NCI-H187 treated with DMSO at 0.1 percent for 48 hours (cell line): ENCODE measurements at places on chromosomes 12 and 14.
A peak's percentile ranks its signal among the peaks of the same experiment; 100 is the strongest.

DNA sequence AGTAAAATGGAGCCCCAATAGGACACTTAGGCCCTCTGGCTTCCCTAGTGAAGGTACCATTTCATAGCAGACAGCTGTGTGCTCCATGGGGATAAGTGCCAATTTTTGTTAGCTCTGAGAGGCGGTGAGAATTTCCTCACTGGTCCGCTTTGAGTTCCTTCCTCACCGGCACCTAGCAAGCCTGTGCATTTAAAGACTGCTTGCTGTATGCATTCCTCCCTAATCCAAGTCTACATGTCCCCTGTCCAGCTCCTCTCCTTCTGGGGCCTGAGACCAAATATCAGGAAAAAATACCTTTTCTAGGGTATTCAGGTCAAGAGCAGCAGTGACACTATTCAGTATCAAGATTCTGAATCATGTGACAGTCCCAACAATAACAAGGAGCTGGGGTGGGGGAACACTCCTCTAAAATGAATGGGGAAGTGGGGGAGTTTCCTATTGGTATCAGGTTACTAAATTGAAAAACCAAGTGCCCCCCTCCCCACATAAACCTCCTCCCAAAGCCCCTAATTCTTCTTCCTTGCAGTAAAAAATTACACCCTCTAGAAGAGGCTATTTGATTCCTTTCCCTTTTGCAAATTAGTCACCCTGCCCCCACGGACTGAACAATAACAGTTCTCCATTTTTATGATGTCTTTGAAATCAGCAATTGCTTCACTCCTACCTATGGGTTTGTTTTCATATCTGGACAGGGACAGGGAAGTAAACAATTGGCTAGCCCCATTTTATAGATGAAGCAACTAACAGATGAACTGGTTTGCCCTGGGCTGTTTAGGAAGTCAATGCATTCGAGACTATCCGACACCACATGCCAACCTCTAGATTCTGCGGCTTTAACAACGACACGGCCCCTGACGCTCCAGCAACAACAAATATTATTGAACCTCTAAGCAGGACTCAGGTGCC lies 28.9 kb downstream of the BCL11B start:
- no peak for DNase-seq

DNA sequence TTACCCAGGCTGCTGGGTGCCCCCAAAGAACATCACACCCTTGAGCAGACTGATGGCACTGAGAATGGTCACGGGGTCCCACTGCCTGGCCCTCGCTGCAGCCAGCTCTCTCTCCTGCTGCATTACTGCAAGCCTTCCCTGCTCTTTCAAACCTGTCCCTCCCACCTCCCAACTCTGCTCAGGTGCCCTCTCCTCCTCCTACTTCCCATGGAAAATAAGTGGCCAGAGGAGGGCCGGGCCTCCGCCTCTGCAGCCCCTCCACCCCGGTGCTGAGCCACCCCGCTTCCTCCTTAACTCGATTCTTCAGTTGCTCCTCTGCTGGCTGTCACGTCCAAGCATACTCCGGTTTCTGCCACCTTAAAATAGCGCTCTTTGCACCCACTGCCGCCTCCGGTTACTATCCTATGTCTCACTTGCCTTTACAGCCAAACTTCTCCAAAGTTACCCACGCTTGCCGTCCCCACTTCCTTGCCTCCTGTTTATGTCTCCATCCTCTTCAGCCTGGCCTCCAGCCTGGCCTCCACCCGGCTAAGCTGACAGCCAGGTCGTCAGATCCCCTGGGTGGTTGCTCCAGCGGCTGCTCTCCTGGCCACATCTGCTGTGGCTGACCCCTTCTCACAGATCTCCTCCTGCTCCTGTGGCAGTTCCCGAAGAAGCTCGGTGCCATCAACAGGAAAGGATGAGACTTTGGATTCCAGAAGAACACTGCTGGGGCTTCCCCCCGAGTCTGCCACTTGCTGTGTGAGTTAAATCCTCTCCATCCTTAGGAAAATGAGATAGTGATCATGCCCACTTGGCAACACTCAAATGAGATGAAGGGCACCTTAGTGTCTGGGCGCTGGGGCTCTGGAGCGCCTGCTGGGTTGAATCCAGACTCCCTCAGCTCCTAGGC lies 7.7 kb downstream of the SMIM41 start:
- no peak for DNase-seq

DNA sequence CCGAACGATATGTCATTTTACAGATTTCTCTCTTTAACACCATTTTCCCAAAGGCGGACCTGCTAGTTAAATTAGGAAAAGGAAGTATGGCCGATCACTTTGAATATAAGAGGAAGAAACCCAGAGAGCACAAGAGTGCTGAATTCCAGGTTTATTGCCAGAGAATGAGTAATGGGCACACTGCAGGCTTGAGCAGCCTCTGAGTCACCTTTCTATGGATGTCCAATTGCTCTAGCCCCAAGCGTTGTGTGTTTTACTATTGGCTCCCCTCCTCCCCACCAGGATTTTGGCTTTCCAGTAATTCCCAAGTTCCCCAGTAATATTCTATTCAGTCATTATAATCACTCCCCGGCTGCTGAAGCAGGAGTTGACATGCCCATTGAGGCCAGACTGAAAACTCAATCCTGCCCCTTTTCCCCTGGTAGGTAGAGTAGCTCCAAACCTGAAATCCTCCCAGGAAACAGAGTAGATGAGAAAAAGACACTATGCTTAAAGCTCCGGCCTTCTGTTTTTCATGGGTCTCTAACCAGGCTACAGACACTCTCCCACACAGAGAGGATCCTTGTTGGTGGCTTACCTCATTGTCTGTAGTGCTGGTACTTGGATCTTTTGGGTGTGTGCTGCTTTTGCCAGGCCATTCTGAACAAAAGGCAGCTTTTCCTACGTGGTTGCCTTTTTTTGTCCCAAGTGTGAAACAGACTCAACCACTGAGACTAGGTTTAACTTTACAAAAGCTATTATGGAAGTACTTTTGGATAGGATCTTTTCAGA lies 704.3 kb upstream of the FLRT2 start:
- DNase-seq, result no peak

DNA sequence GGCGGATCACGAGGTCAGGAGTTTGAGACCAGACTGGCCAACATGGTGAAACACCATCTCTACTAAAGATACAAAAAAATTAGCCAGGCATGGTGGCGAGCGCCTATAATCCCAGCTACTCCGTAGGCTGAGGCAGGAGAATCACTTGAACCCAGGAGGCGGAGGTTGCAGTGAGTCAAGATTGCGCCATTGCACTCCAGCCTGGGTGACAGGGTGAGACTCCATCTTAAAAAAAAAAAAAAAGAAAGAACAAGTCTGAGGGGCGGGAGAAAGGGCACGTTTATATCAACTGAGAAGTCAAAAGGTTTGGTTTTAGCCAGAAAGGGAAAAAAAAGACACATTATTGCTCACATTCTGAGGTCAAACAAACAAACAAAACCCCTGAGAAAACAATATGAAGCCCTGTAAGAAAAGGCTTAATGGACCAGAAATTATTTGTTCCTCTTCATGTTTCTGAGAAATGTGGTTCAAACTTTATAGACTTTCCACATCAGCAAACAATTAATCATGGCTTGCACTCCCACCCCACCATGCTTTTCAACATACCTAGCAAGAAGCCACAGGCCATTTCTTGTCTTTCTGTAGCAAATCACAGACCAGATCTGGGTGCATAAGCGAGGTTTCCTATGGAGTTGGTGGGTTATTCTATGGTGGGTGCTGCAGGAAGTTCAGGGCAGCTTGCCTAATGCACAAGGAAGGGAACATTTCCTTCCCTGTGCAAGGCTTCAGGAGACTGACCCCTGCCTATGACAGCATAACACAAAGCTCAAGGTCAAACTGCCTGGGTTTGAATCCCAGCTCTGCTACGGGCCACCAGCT lies 80.1 kb downstream of the SSPN start:
- no peak for DNase-seq

- DNase-seq, result no peak
Observed at GRCh38 chr12:95759718-95760117, 30.8 kb downstream of the NTN4 start.

- no peak for DNase-seq
Observed at GRCh38 chr14:37842106-37842505, 246.7 kb downstream of the TTC6 start.

GRCh38 chr12:3755898-3756297 lies 3.0 kb upstream of the CRACR2A start:
- no peak for DNase-seq

DNA sequence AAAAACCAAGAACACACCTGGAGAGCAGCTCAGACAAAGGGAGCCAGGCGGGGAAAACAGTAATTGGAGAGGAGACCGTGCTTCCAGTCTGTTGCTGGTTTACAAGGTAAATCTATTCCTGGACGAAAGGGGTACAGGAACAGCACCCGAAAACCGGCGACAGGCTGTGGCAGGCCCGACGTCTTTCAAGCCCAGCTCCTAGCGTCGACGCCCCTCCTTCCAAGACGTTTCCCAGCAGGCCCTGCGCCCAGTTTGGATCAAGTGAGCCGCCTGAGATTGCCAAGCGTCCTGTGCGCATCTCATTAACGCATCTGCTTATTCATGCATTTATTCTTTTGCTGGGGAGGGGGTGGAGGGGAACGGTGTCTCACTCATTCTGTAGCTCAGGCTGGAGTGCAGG lies 1.4 kb downstream of the C12orf56 start:
- DNase-seq, result peak; percentile 96

DNA sequence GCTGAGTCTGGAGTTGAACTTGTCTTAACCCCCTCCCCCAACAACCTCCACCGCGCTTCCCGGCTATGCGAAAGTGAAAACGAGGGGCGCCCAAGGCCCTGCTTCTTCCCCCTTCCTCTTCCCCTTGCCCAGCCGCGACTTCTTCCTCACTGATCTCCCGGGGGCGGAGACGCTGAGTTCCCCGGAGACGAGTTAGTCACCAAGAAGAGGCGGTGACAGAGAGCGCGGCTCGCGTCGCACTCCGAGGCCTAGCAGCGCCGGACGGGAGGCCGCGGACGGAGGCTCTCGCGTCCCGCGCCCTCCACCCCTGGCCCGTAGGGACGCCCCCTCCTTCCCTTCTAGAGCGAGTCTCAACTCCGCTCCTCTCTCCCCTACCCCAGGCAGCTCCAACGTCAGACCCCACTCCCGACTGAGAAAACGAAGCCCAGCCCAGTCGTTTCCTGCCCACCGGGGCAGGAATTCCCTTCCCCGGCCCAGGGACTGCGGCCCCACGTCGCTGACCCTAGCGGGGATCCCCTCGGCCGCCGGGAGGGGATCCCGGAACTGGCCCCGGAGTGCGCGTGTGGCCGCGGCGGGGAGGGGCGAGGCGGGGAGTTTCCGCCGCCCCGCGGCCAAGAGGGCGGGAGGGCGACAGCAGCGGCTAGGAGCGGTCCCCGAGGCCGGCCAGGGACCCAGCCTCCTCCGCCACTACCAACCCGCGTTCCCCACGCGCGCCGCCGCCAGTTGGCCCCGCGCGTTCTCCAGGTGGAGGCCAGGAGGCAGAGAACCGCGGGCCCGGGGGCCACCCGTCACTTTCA lies 1.4 kb downstream of the BAZ1A start:
- DNase-seq, result no peak

- no peak for DNase-seq
Observed at GRCh38 chr14:81319314-81319713, 80.8 kb downstream of the STON2 start.

DNA sequence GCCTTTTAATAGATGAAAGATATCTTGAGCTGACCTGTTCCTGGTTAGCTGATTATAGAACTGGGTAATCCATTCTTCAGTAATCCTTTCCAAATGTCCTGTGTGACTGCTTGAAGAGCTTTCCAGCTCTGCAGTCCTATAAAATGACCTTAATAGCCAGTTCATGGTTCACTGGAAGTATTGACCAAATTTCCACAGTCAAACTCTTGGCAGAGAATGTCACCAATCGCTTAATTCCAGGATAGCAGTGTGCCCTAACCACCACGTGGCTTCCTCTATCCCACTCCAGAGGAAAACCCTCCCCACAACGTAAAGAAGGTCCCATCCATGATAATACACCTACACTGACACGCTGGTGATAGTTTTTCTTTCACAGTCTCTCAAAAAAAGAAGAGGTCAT lies 17.4 kb downstream of the PRKAB1 start:
- DNase-seq, result no peak

DNA sequence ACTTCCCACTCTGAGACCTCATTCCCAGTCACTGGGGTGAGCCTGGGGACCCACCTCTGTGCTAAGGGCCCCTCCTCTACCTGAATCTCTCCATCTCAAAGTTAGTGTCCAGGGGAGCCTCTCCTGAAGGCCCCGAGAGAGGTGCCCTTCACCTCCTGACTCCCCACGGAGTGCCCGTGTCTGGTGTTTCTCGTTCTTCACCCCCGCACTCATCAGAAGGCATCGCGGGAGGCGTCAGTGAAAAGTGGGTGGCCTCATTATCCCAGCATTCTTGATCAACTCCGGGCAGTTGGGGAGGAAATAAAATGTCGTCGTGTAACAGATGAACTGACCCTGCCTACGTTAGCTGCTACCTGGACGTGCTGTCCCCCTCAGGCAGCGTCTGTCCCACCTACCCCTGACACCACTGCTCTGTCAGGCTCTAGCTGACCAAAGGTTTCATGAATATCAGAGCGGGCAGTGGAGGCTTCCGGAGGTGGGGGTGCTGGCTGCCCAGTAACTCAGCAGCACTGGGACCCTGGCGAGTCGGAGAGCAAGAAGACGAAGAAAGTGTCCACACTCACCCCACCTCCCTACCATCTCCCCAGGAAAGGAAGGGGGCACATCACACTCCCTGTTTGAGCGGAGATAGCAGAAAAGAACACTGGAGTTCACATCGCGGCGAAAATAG lies 102.9 kb downstream of the PIWIL1 start:
- no peak for DNase-seq

GRCh38 chr14:24597403-24597802 lies 12.1 kb downstream of the GZMH start:
- no peak for DNase-seq

DNA sequence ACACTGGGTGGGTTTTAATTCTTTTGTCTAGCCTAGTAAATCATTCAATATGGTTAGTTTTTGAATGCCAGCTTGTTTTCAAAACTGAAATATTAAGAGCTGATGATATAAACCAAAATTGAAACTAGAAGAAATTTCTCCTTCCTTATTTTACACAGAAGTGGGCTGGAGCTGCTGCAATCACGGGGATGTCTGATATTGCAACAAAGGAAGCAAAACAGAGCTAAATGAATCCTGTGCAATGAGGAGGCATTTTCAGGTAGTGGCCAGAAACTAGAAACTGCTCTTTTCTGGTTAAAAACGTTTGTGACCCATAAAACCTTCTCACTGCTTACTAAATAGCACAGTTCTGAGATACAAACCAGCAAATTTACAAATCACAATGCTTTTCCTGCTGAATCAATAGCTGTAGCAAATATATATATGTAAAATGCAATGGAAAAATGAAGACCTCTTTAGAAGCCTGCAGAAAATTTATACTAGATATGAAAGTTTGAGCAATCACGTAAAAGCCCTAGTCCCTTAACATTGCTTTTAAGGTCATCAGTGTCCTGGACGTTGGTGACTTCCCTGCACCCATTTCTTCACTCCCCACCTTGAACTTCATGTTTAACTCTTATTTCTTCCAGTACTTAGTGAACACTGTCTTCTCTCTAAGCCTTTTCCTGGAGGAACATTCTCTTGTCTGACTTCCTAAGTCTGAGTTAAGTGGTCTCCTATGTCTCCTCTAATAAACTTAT lies 15.9 kb upstream of the LRRK2 start:
- DNase-seq, result no peak

DNA sequence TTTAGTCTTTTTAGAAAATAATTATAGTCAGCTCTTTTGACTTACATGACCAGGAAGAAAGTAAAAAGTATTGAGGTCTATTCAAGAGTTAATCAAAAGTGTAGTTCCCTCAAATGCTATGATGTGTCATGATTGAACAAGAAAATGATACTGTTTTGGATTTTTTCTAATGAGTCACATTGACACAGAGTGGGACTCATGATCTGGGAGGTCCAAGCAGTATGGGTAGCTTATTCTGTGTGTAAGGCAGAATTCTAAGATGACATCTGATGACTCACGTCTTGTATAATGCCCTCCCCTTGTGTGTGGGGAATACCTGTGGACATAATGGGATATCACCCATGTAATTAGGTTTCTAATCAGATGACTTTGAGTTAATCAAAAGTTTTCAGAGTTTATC lies 178.1 kb upstream of the DDHD1 start:
- no peak for DNase-seq
